ENCODE measurements at places on chromosomes 1 and 21. TPM values are rescaled to one million over a fixed set of nuclear protein-coding genes. Genes with fewer than 3 reads are reported as not detected.

Gene C1QC
- 27.6 TPM for polyA plus RNA-seq

Gene PCP4L1
- polyA plus RNA-seq: 0.86 TPM

Gene MYOG
- polyA plus RNA-seq: 20.2 TPM

Gene TRABD2B
- polyA plus RNA-seq: 2.8 TPM

Gene GPR52
- not detected for polyA plus RNA-seq

Gene RHEX
- polyA plus RNA-seq: 0.24 TPM

Gene SYT14
- polyA plus RNA-seq: 0.15 TPM

Gene OPN3
- polyA plus RNA-seq: 28.5 TPM

Gene SLC44A3
- polyA plus RNA-seq: 52.6 TPM

Gene DNAI4
- 10.4 TPM for polyA plus RNA-seq

Gene OR2W3
- 0.47 TPM for polyA plus RNA-seq

Gene KCNJ9
- polyA plus RNA-seq: 0.06 TPM

Gene PODN
- polyA plus RNA-seq: 14.0 TPM

Gene MEX3A
- 44.1 TPM for polyA plus RNA-seq

Gene SYT11
- 12.7 TPM for polyA plus RNA-seq

Gene SLAMF9
- polyA plus RNA-seq: not detected

Gene TMCC2
- 7.8 TPM for polyA plus RNA-seq

Gene MPL
- polyA plus RNA-seq: 0.91 TPM

Gene SIPA1L2
- 27.5 TPM for polyA plus RNA-seq

Gene GUCA2B
- not detected for polyA plus RNA-seq

Gene RNU1-2
- 1.3 TPM for polyA plus RNA-seq

Gene EPHA8
- polyA plus RNA-seq: 0.23 TPM

Gene ACTL8
- not detected for polyA plus RNA-seq

Gene TESK2
- 10.0 TPM for polyA plus RNA-seq

Gene KRTAP10-6
- not detected for polyA plus RNA-seq

Gene UQCRHL
- polyA plus RNA-seq: 2.9 TPM

Gene NTPCR
- polyA plus RNA-seq: 66.5 TPM

Gene ICOSLG
- polyA plus RNA-seq: 1.5 TPM

Gene IGSF3
- 50.1 TPM for polyA plus RNA-seq

Gene MTOR
- 35.4 TPM for polyA plus RNA-seq

Gene FBLIM1
- polyA plus RNA-seq: 78.9 TPM

Gene S100A3
- polyA plus RNA-seq: 0.21 TPM

Gene GJA8
- not detected for polyA plus RNA-seq

Gene C1orf141
- polyA plus RNA-seq: 2.1 TPM

Gene S100A12
- 3.1 TPM for polyA plus RNA-seq

Gene RHD
- polyA plus RNA-seq: 1.2 TPM

Gene NKAIN1
- polyA plus RNA-seq: 1.7 TPM

Gene IFI44
- polyA plus RNA-seq: 68.0 TPM

Gene EDARADD
- polyA plus RNA-seq: 4.8 TPM

Gene ZMPSTE24
- polyA plus RNA-seq: 44.4 TPM

Gene KLF17
- 0.09 TPM for polyA plus RNA-seq

Gene TGFB2
- polyA plus RNA-seq: 181 TPM

Gene KRTAP13-2
- polyA plus RNA-seq: not detected

Gene MSH4
- 0.49 TPM for polyA plus RNA-seq

Gene SLFNL1
- 2.3 TPM for polyA plus RNA-seq

Gene CYP4Z1
- 0.19 TPM for polyA plus RNA-seq

Gene ANKRD35
- polyA plus RNA-seq: 4.3 TPM

Gene ETV3L
- not detected for polyA plus RNA-seq
